KG1 (cell line): ENCODE measurements at places on chromosomes 6 and 20.

GRCh38 chr20:53448426-53448825 is 145.2 kb downstream of the ZNF217 start:
- no peak for DNase-seq

GRCh38 chr20:33787253-33787891 is 23.8 kb upstream of the CHMP4B start:
- DNase-seq: no peak

GRCh38 chr6:14571001-14571400 is 453.4 kb downstream of the CD83 start:
- DNase-seq: no peak

DNA sequence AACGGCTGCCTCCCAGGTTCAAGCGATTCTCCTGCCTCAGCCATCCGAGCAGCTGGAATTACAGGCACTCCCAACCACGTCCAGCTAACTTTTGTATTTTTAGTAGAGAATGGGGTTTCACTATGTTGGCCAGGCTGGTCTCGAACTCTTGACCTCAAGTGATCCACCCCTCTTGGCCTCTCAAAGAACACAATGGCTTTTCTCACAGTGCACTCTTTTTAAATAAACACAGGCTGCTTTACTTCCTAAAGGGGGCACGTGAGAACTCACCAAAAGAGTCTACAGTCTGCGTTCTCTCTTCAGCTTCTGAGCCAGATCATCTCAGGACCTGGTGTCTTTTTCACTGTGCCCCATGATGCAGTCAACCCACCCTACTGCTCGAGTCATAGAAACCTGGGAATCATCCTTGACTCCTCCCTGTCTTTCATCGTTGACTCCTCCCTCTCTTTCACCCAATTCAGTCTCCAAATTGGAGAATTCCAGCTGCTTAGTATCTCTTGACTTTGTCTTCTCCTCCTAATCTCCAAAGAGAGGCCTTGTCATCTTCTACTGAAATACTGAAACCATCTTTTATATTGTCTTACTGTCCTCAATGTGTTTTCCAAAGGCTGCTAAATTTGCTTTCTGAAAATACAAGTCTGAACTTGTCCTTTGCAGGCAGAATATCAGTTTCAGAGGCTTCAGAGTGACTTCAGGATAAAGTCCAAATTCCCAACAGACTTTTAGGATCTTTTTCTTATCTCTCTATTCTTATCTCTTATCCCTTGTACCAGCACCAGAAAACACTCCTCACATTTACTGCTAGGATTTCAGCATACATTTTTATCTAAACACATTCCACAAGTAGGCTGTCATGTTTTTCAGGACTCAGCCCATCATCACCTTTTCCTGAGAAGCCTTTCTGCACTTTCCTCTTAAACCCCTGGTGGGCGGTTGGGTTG is 323.4 kb downstream of the SYNE1 start:
- no peak for DNase-seq

DNA sequence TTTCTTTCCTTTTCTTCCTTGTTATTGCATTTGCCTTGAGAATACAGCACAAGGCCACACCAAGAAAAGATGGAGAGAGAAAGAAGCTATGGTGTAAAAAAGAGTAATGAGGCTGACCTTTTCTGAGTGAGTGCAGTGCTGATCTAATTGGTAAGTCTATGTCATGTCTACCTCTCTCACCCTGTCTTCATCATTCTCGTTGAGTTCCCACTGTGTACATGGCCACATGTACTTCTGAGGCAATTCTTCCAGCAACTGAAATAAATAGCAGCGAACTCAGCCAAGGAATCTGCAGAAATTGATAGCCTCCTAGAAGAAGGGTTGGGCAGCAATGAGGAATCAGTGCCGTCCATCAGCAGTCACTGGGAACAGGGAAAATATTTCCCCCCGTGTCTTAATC is 367.2 kb upstream of the SPTLC3 start:
- no peak for DNase-seq

- no peak for DNase-seq
Measured at GRCh38 chr6:122612838-122613237, 2.6 kb downstream of the PKIB start.

DNA sequence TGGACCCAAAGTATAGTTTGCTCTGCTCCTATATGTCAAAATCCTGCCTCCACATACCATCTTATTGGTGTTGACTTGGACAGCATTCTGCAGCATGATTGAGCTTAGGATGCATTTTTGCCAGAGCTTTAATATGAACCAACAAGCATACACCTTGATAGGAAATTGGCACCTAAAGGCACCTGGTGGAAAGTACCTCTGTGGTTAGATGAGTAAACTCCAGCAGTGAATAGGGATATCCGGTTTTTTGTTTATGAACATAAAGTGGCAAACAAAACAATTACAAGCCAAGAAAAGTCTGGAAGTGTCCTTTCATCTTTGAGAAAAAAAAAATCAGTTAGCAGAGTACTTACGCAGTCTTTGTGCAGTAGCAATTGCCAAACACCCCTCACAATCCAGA is 6.2 kb upstream of the CYP24A1 start:
- no peak for DNase-seq

DNA sequence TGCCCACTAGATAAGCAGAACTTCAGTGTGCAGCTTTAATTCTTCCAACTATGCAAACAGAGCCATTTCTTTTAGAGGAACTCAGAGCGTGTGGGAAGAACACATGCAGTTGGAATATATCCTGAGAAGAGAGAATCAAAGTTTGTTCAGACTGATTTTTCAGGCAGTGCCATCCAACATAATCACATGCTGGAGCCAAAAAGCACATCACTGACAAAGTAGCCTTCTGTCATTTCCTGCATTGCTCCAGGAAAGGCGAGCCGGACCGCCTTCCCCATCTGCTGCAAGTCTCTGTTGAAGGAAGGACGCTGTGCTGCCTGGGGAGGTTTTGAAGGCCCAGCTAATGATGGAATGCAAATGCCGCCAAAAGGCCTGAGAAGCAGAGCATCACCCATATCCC is 98.4 kb downstream of the DOK5 start:
- DNase-seq: no peak

DNA sequence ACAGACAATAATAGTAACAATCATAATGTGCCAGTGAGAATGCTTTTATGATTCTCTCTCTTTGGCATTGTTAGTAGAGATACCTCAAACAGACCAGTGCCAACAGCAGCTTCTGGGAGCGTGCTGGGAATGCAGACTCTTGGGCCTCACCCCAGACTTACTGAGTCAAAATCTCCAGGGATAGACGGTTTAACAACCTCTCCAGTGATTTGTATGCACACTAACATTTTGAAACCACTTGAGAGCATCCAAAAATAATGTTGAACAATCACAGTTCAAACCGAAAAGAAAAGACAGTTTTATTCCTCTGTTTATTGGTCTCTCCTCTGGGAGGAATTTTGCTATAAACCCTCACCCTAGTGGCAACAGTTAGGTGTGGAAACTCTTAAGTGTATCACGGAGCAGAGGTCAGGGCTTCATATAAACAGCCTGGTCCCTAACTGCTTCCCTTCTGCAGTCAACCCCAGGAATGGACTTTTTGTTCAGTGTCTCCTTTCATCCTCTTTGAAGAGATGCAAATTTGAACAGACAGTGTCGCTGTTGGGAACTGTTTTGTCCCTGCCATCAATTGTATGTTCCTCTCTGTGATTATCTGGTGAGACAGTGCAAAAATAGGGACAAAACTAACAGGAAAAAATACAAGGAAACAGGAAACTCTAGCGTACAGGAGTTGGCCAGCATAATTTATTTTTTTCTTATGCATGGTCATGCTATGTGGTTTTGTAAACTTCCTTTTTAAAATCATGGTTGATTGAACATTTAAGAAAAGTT is 162.4 kb upstream of the BTBD3 start:
- no peak for DNase-seq

- DNase-seq: no peak
Measured at GRCh38 chr6:105988812-105989577, 97.1 kb upstream of the PRDM1 start.

DNA sequence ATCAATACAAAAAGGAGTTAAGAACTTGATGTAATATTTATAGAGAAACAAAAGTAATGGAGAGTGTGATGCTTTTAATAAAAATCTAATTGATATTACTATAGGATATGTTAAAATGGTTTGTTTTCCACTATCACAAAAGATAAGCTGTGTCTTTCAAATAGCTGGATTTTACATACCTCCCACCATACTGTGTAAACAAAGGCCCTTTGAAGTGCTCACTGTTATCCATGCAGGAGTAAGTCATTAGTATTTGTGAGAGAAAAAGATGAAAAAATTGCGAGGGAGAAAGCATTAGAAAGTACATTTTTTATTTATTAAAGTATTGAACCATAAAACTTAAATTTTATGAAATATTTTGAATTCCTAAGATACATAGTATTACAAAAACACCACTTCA is 733.0 kb downstream of the GRIK2 start:
- no peak for DNase-seq

GRCh38 chr6:89842228-89842627 is 12.5 kb downstream of the CASP8AP2 start:
- DNase-seq: no peak

DNA sequence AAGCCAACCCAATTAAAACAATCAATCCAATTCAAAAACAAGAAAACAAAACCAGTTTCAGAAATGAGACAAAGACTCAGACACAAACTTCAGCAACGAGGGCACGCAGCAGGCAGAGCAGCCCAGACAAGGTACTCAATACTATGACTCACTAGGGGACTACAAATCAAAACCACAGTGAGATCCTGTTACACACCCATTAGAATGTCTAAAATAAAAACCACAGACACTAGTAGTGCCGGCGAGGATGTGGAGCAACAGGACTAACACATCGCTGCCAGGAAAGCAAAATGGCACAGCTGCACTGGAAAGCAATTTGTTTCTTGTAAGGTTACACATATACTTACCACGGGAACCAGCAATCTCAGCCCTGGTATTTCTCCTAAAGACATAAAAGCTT is 28.4 kb upstream of the MAS1L start:
- no peak for DNase-seq

- DNase-seq: no peak
Measured at GRCh38 chr6:140209775-140210174, 835.3 kb upstream of the CITED2 start.

DNA sequence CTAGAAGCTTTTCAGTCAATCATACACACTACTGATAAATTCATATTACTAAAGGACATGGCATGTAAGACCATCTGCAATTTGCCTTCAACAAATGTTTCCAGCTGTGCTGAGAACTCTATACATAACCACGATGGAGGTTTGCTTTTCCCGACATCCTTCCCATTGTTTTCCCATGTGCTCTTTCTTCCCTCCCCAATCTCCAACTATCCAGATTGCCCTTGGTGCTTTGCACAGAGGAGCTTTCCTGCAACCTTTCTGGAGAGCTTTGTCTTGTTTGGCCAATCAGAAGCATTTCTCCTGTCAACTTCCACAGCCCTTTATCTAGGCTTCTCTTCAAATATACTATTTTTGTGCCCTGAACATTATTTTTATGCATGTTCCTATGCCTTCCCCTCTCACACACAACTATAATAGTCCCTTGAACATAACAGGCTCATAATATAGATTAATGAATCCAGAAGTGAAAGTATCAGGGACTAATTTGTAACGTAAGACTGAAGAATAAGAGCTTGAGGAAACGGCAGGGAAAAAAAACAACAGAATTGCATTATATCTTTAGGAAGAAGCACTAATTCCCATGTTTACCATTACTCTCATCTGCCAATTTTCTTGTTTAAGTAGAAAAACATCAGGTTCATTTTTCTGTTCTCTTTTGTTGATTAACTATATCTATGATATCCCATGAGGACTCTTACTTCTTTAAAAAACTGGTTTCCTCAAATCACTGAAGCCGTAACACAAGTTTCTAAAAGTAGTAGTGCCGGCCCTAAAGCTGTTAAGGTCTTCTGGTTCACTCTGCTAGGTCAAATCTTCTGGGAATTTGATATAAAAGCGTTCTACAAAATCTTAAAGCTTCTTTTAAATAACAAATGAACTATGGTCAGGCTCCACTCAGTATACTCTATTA is 20.1 kb downstream of the SMLR1 start:
- no peak for DNase-seq

DNA sequence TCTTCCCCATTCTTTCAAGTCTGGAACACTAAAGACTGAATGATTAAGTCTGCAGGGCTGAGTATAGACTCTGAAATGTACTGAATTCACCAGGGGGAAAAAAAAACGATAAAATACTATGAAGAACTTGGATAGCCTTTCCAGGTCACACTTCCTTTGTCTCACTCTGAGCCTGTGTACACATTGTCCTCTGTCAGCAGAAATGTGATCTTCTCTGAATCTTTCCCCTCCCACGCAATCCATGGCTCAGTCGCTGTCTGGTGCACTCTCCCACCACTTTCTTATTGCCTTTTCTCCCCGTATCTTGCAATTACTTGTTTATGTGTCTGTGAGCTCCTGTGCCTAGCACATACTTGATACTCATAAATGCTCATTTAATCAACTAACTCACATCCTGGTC is 212.6 kb upstream of the RSPO3 start:
- DNase-seq: no peak

- DNase-seq: no peak
Measured at GRCh38 chr20:48823960-48824498, 3.8 kb downstream of the PREX1 start.

- no peak for DNase-seq
Measured at GRCh38 chr6:100464162-100464851, 414 bp downstream of the SIM1 start.

DNA sequence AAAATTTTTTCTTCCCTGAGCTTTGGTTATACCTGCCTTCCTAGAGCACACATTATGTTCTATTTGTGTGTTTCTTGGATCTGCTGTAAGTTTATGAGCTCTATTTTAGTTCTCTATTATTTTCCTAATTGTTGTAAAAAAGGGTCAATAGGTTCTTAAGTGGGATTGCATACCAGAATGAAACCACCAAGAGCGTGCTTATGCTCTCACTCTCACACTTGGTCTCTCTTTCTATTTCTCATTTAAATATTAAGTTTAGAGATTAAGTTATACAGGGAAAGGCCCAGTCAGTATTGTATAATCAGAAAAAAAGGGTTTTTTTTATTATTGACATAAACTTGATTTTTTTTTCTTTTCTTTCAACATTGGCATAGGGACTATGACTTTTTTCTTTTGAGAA is 96.8 kb downstream of the RIMS1 start:
- no peak for DNase-seq

DNA sequence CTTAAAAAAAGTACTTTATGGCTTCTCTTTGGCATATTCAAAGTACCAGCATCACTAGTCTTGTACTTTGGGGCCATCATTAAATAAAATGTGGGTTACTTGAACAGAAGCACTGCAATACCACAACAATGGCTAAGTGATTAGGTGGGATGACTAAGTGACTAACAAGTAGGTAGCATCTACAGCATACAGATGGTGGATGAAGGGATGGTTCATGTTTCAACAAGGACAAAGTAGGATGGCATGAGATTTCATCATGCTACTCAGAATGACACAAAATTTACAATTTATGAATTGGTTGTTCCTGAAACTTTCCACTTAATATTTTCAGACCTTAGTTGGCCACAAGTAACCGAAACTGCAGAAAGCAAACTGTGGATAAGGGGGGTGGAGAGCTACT is 7.7 kb downstream of the MPC1 start:
- no peak for DNase-seq

DNA sequence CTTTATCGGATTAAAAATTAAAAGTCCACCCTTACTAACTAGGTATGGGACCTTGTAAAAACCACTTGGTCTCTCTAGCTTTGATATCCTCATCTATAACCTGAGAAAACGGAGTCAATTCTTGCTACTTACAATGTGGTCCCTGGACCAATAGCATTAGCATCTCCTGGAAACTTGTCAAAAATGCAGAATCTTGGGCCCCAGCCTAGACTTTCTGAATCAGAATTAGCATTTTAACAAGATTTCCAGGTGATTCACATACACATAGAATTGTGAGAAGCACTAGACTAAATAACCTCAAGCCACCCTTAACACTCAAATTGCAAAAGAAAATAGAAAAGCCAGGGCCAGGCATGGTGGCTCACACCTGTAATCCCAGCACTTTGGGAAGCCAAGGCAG is 96.6 kb downstream of the RNGTT start:
- DNase-seq: no peak
